ENCODE measurements at places on chromosomes 2 and 18. TPM values are rescaled to one million over a fixed set of nuclear protein-coding genes. Genes with fewer than 3 reads are reported as not detected.

The NT5DC4 gene
- not detected for total RNA-seq

The STARD6 gene
- total RNA-seq: 0.26 TPM

The RESP18 gene
- not detected for total RNA-seq

The CCDC141 gene
- 0.31 TPM for total RNA-seq

The SPDYA gene
- not detected for total RNA-seq
